Activated CD4-positive, CD25-positive, alpha-beta regulatory T cell (primary cell): ENCODE measurements at places on chromosomes 12 and 14.

- DNase-seq = no peak
Measured at GRCh38 chr12:106722837-106723236, 51.6 kb upstream of the RIC8B start.

GRCh38 chr12:85277900-85278597, 2.0 kb upstream of the ALX1 start:
- DNase-seq = no peak

GRCh38 chr12:6265038-6265405, 45.5 kb upstream of the PLEKHG6 start:
- no peak for DNase-seq

DNA sequence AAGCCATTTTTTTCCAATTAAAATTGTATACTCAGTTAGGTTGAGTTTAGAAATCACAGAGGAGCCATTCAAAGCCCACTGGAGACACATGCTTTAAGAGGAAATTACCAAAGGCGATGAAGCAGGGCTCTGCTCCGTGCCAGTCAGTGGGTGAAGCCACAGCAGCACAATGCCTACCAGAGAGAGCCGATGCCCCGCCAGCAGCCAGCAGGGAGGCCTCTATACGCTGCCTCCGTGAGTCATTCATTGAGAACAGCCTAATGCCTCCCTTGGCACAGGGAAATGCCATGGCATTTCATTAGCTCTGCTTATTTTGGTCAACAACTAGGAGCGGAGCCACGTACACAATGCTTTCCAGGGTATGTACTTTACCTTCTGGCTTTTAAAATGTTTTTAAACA, 197.8 kb upstream of the FRMD6 start:
- no peak for DNase-seq

GRCh38 chr14:47194055-47194454, 481.4 kb downstream of the MDGA2 start:
- no peak for DNase-seq

DNA sequence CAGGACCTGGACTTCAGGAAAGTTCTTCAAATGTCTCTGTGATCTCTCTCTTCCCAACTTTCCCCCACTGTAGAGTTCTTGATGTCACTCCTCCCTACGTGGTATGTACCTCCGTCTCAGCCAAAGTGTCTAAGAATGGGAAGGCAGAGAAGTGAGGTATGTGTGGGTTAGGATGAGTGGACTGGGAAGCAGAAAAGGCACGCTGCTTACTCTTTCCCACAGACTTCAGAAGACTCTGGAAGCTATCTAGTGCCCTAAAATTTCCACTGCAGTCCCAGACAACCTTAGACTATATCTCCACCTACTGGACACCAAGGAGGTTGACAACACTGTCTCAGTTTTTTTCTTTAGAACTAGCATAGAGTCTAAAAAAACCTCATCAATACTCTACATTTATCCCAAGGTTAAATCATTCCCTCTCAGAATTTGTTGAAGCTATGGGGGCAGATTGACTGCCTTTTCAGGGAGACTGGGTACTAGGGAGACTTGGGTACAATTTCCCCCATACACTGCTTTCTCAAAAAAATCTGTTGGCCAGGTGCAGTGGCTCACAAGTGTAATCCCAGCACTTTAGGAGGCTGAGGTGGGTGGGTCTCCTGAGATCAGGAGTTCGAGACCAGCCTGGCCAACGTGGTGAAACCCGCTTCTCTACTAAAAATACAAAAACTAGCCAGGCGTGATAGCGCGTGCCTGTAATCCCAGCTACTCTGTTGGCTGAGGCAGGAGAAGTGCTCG, 20.6 kb upstream of the ITGA5 start:
- no peak for DNase-seq

DNA sequence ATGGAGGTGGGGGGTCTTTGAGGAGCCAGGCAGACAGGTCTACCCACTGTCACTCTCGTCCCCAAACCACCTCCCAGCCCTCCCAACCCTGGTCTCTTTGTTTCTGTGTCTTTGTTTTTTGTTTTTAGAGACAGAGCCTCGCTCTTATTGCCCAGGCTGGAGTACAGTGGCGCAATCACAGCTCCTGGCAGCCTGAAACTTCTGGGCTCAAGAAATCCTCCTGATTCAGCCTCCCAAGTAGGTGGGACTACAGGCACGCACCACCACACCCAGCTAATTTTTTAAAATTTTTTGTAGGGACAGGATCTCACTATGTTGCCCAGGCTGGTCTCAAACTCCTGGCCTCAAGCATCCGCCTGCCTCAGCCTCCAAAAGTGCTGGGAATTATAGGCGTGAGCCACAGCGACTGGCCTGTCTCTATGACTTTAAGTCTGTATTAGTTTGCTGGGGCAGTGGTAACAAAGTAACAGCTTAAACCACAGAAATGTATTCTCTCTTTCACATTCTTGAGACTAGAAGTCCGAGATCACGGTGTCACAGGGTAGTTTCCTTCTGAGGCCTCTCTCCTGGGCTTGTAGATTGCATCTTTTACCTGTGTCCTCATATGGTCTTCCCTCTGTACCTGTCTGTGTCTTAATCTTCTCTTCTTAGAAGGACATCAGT, 26.1 kb downstream of the DTX1 start:
- DNase-seq = no peak

DNA sequence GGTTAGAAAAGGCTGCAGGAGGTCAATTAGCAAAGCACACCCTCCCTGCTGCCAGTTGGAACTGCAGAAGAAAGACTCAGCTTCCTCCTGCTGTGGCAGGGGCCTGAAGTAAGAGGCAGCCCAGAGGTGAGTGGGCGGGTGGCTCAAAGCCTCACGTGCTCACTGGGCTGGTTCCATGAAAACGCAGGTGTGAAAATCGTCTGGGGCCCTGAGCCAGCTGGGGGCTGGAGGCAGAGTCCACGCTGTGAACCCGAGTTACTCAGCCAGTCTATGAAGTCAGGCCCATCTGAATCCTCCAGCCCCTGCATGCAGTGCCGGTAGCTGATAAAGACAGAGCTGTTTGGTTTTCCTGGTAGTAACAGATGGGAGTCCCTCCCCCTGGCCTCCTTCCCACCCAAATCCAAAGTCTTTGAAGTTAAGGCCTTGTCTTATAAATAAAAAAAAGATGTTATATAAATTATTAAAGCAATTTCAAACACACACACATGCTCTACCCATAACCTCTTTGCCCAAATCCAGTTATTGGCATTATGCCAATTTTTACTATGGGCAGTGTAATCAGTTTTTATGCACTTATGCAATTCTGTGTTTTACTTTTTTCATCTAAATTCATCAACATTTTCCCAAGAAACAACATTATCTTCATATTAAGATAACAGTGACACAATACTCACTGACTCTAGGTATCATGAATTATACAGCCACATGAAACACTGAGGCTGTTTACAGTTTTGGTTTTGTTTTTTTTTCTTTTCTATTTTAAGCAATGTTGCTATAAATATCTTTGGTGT, 57.9 kb upstream of the PNMA1 start:
- peak; percentile 8 for DNase-seq

- DNase-seq = peak; percentile 38
Measured at GRCh38 chr14:75542588-75543091, 20.4 kb downstream of the BATF start.

GRCh38 chr12:111444314-111444924, 38.7 kb downstream of the SH2B3 start:
- no peak for DNase-seq

DNA sequence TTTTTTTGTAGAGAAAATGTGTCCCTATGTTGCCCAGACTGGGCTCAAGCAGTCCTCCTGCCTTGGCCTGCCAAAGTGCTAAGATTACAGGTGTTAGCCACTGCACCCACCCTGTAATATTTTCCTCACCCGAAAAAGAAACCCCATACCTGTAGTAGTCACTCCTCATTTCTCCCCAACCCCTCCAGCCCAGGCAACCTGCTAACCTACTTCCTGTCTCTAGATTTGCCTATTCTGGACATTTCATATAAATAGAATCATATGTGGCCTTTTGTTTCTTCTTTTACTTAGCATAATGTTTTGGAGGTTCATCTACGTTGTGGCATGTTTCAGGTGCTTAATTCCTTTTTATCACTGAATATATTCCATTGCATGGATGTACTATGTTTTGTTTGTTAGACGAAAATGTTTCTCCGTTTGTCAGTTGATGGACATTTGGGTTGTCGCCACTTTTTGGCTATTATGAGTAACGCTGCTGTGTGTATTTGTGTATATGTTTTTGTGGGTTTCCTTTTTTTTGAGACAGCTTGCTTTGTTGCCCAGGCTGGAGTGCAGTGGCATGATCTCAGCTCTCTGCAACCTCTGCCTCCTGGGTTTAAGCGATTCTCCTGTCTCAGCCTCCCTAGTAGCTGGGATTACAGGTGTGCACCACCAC, 6.2 kb downstream of the ANKRD13A start:
- no peak for DNase-seq

DNA sequence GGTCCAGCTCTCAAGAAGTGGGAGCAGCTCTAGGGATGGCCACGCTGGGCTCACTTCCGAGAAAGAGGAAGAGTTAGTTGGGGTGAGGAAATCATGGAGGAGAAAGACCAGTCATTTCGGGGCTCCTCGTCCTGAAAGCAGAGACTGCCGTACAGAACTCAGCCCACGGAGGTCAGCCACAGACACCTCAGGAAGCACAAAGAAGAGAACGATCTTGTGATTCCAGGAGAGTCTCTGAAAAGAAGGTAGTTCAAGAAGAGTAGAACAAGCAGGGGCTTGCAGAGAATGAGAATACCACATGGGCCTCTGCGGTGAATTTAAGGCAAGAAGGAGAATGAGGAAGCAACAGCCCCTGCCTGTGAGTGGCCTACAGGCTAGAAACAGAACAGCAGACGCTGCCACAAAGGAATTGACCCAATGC, 311.9 kb downstream of the CACNA1C start:
- DNase-seq = no peak

GRCh38 chr12:46369474-46370379, 2.8 kb downstream of the SLC38A2 start:
- DNase-seq = no peak

GRCh38 chr12:1878695-1879094, 39.8 kb downstream of the CACNA2D4 start:
- no peak for DNase-seq

DNA sequence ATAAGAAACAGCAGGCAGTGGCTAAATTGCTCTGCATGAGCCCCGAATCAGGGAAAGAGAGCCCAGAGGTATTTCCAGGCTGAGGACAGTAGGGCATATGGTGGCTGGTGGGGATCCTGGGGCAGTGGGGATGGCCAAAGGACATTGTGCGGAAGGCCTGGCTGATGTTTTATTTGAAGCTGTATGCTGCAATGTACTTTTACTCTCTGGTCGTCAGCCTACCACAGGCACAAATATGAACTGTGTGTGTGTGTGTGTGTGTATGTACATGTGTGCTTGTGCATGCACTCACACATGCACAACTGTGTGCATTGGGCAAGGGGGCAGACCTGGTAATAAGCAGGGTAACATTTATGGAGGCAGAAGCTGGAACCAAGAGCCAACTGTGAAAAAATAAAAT, 74.7 kb upstream of the GZMB start:
- no peak for DNase-seq

DNA sequence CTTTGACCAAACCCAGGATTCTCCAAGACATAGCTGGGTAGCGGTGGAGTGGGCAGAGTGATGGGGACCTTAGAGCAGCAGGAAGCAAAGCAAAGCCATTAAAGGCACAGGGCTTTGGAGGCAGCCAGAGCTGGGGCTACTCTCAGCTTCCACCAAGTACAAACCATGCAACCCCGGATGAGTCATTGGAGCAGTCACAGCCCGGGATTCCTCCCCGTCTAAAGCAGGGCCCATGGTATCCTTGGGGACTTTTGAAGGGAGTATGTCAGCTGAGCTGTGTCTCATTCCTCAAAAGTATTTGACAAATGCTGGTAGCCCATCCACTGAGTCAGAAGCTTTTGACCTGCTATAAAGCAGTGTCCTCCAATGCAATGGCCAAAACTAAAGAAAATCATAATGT, 9.7 kb upstream of the IFI27 start:
- no peak for DNase-seq

DNA sequence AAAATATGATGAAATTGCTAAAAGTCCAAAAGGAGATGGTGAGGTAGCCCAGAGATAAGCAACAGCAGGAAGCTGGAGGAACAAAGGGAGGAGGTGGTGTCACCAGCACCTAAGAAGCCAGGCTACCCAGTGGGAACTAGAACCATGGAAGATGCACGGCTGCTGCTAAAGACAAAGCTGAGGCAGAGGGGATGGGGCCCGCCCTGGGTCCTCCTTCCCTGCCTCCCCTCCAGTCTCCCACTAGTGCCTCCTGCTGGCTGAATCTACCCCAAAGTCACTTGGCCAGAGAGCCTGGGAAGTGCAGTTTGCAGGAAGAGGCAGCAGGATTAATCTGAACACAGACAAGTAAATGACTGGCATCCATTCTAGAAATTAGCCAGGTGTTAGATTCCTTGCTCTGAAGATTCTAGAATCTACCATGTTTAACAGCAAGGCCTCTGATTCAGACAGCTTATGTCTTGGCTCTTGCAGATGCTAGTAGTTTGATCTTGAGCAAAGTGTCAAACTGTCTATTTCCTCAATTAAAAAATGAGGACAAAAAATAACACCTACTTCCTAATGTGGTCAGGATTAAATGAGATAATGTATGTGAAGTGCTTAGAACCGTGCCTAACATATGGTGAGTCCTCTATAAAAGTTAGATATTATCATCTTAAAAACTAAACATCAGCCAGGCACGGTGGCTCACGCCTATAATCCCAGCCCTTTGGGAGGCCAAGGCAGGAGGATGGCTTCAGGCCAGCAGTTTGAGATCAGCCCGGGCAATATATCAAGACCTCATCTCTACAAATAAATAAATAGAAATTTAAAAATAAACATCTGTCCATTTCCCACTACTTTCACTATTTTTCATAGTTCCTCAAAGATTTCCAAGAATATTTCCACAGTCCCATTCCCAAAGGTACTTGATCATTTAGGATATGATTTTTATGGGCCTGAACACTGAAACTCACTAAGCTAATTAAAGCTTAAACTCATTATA, 5.8 kb upstream of the LRP10 start:
- DNase-seq = no peak

DNA sequence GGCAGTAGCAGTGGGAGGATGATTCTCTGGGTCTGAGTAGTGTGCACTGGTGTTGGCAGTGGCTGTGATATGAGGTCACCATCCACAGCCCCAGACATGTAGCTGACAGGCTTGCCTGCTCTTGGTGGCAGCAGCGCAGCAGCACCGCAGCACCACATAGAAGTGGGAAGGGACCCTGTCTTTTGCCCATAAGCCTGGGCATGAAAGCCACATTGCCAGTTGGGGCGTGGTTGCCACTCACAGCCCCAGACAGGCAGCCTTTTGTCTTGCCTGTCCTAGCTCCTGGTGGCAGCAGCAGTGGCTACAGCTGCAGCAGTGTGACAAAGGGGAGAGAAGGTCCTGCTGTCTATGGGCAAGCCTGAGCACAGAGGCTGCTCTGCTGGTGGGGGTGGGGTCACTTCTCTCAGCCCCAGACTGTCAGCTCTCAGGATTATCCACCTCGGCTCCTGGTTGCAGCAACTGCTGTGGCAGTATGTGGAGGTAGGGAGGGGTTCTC, 71.5 kb downstream of the BRMS1L start:
- DNase-seq = no peak

- DNase-seq = no peak
Measured at GRCh38 chr12:64682572-64683277, 72.4 kb downstream of the RASSF3 start.

DNA sequence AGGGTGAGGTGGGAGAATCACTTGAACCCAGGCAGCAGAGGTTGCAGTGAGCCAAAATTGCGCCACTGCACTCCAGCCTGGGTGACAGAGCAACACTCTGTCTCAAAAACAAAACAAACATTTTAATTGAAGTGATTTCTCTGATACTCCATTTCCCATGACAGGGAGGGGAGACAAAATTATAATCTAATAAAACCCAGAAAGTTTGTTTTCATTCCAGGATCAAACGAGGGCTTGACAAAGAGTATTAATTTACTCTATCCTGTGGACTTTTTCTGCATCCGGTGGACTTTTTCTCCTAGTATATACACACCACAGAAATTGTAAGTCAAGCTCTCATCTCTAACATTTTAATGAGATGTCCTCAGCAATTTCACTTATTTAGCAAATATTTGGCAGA, 14.5 kb upstream of the AP4S1 start:
- DNase-seq = no peak
